ENCODE measurements at places on chromosomes 11 and 22.

- DNase-seq, result no peak
These were observed 38.5 kb upstream of the NAV2 start for GRCh38 chr11:19673924-19674729.

DNA sequence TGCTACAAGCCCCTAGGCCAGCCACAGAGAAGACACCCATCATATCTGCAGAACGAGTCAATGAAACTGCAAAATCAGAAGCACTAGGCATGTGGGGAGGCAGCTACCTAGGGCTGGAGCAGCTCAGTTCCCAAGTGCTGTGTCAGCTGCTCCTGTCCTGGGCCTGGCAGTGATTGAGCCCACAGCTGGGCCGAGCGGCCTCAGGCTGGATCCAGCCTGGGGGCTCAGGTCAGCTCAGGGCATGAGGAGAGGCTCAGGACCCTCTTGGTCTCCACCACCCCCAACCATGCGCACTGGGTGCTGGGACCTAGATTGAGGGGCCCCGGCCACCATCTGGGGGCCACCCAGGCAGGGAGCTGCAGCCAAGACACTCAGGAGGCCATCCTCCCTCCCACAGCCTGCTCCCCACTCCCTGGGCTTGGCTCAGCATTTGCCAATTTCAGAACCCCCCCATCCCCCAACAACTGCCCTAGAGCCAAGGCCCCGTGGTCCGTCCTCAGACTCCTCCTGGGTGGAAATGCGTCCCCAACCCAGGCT lies 2.4 kb upstream of the TNNT3 start:
- DNase-seq, result no peak

- no peak for DNase-seq
These were observed 36.4 kb downstream of the RAB30 start for GRCh38 chr11:83035070-83035854.

DNA sequence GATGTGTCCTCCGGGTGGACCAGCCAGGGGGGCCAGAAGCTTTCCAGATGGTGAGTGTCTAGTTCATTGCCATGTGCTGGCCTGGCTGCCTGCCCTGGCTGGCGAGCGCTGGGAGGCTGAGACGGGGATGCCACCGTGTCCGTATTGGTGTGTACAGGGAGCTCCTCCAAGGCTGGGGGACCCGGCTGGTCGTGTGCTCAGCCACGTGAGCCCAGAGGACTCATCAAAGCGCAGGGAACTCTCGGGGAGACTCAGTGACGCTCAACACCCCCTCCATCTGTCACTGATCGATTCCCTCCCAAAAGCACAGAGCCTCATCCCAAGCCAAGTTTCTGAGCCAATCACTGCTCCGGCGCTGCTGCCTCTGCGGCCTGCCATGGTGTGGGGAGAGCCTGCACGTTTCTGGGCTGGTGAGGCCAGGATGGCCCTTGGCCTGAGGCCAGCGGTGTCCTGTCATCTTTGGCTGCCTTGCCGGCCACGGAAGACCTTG lies 423.7 kb downstream of the SHANK2 start:
- no peak for DNase-seq

DNA sequence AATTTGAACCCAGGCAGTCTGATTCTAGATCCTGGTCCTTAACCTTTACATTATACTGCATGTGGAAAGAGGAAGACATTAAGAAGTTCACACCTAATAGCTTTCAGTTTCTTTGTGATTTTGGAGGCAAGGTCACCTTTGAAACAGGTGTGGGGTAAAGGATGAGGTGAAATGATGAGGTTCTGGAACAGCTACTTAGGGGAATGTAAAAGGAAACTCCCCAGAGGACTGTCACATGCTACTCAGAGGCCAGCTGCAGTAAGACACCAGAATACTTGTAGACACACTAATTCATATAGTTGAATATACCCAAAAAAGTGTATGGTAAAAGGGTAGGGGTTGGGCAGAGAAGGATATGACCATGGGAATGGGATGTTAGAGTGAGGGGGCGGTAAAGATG lies 5.4 kb downstream of the APIP start:
- DNase-seq, result no peak

DNA sequence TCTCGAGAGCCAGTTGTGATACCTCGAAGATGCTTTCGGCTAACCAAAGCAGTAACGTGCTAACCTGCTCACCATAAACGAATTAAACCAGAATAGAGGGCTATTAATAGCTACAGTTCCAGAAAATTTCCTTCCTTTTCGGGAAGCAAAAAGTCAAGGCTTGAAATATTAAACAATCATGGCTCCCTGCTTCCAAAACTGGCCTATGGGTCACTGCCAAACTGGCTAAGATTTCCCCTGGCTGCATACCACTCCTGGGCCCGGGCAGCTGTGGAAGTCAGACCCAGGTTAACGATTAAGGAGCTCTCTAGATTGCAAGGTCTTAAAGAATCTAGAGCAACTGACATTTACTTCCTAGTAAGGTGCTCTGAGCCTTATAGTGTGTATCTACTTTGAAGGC lies 1.7 kb downstream of the AMOTL1 start:
- no peak for DNase-seq

- DNase-seq, result no peak
These were observed 174.2 kb downstream of the ETS1 start for GRCh38 chr11:128412847-128413791.

DNA sequence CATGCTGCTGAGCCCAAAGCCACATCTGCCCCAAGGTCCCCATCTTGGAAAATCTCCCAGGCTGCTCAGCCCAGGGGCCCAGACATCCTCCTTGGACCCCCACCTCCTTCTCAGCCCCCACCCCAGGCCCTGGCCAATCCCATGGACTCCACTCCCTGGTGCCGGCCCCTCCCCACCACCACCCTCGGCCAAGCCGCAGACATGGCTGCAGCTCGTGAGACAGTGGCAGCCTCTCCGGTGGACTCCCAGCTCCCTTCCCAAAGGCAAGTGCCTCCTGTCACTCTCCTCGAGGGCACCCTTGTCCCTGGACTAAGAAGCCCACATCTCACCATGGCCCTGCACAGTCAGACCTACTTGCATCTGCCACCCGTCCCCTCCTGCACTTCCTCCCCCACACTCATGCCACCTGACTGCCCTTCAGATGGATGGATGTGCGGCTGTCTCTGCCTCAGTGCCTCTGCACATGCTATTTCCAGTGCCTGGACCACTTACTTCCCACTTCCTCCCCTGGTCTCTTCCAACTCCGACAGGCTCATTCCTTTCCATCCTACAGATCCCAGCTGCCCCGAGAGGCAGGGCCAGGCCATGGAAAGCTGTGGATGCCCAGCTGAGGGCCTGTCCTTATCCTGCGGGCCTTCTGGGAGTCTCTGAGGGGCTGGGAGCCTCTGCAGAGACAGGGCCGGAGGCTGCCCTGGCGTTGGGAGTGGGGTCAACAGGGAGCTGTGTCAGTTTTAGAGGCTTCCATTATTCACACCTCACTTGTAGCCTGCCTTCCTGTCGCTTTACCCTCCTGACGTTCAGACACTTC lies 25.5 kb upstream of the RFPL3 start:
- no peak for DNase-seq

DNA sequence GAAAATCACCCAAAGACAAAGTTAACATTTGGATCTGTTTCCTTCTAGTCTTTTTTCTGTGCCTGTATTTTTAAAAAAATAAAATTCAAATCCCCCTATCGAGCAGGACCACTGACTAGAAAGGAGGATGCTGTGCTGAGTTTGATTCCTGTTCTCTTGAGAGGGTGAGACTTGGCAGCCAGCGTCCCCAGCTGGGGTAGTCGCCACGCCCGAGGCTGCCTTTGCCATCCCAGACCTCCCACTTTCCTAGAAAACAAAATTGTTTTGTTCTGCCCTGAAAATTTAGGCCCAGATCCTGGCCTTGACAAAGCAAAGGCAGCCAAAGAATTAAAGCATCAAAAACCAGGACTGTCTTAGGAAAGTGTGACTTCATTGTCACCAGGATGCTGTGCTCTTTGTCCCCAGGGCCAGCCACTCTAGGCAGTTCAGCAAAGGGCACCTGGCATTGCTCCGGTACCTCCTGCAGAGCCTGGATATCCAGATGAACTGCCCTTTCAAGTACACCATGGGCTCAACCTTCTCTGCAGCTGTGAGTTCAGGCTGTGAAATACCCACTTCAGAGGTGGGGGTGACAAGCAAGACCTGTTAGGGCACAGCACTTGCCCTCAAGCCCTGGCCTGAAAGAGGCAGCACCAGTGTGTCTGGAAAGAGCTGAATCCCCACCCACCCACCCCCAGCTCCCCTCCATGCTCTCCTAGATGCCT lies 44.6 kb downstream of the KCNQ1OT1 start:
- no peak for DNase-seq

GRCh38 chr11:114040706-114041211 lies 18.8 kb upstream of the ZBTB16 start:
- DNase-seq, result no peak

DNA sequence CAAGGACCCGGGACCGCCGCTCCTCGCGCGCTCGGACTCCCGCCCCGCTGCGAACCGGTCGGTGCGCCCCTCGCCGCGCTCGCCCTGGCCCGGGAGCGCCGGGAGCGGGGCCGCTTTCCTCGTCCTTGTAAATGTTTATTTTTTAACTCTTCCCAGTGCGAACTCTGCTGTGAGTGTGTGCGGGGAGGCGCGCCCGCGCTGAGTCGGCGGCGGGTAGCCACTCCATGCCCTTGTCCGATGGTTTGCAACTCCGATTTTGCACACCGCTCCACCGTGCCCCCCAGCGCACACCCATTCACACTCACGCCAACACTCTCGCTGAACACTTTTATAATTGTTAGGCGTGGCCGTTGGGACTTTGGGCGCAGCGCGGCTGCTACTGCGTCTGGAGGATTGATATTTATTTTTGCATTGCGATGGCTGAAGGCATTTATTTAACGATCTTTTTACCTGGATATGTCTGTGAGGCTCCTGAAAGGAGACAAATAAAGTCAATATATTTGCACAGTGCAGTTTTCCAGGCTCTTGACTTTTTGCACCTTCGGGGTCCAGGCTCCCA lies 1.0 kb downstream of the C11orf96 start:
- no peak for DNase-seq

DNA sequence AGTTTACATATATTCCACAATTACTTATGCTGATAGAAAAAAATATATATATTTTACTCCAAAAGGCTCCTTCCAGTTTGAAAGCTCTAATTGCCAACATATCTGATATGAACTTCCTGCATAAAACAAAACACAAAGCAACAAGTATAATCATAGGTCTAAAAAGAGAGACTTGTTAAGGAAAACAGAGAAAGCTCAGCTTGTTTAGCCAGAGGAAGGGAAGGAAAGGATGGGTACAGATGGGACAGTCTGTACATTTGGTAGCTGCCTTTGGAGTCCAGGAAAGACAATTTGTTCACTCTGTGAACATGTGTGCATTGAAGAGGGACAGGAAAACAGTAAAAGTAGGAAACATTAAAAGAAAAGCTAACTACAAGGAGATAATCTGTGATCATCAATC lies 45.7 kb upstream of the AKIP1 start:
- no peak for DNase-seq

DNA sequence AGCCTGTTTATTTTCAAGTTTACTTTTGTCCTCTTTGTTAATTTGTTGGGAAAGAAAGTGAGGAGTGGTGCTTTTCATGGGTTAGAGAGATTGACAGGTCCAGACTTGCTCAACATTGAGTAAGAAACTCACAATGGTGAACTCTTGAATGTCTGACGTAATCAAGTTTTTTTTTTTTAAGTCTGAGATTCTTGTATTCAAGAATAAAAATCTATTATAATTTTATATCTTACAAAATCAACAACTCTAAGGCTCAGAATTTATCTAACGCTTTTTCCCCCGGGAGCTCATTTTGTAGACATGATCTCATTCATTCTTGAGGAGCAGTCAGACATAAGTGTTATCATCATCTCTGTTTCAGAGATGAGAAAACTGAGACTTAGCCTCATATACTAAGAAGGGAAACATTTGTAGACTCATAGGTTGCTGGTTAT lies 39.1 kb upstream of the SPTBN2 start:
- DNase-seq, result no peak

- DNase-seq, result no peak
These were observed 26.9 kb downstream of the UBASH3B start for GRCh38 chr11:122682464-122682863.

- DNase-seq, result no peak
These were observed 251.2 kb downstream of the FAT3 start for GRCh38 chr11:92475819-92476218.

DNA sequence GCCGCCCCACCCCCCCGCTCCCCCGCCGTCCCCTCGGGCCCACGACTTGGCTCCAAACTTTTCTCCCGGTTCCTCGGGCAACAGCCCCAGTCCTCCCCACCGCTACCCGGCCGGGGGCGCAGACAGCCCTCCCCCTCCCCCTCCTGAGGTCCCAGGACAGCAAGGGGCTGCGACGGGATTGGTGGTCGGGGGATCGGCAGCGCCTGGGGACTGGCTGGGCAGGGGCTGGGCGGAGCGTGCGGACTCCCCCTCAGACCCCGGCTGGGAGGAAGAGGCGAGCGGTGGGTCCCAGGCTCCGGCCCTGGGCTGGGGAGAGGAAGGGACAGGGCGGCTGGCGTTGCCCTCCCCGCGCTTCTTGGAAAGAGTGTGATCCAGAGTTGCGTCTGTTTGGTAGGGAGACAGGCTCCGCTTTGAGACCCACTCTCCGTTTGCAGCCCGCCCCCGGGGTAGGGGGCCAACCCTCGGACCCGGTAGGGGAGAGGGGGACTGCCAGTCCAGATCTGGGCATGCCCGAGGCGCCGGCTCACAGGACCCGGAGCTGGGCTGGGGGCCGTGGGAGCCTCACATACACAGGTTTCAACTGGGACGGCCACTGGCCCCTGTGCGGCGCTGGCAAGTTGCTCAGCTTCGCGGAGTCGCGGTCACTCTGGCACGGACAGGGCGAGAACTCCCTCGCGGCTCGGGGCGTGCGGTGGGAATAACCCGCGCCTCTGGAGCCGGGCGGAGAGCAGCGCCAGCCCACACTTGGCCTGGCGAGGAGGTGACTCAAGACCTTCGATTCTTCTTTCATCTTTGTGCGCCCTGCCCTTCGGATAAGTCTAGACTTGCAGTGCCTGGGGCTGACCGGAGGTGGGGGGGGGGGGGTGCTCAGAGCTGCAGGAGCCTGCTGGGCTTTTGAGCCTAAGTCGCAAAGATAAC lies 999 bp downstream of the TSKU start:
- no peak for DNase-seq

- no peak for DNase-seq
These were observed 173.7 kb upstream of the NECTIN1 start for GRCh38 chr11:119902656-119903231.

GRCh38 chr11:104692751-104693150 lies 205.5 kb downstream of the CASP12 start:
- no peak for DNase-seq

GRCh38 chr11:66337103-66337899 lies 1.1 kb upstream of the RIN1 start:
- no peak for DNase-seq

DNA sequence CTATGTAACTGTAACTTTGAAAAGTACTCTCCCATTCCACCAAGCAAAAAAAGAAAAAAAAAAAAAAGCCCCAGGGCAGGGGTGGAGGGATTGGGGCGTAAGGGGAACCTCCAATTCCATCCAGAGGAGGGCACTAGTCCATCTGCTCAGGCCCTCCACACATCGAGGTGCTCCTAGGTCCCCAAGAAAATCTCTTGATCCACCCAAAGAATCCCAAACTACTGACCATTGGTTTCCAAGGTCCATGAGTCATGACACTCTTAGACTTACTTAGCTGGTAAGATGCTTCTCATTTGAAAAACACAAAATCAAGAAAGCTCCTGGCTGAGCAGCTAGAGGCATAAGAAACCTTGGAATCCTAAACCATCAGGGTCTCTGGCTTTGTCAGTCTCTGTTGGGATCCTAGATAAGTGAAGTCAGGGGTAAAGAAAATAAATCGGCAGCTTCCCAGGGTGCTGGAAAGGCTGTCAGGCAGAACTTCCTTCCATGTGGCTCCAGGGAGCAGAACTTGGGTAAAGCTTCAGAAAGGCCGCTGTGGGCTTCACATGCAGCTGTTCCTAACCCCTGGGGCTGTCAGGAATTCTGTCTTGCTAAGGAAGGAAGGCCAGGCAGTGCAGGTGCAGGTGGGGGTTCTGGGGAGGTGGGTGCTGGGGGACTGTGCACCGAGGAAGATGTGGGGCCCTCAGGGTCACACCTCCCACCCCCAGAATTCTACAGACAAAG lies 49.4 kb upstream of the ADA2 start:
- no peak for DNase-seq
